ENCODE measurements at places on chromosomes 7 and 10.

- DNase-seq, result no peak
Measured at GRCh38 chr10:51300617-51301304, 226.5 kb downstream of the PRKG1 start.

DNA sequence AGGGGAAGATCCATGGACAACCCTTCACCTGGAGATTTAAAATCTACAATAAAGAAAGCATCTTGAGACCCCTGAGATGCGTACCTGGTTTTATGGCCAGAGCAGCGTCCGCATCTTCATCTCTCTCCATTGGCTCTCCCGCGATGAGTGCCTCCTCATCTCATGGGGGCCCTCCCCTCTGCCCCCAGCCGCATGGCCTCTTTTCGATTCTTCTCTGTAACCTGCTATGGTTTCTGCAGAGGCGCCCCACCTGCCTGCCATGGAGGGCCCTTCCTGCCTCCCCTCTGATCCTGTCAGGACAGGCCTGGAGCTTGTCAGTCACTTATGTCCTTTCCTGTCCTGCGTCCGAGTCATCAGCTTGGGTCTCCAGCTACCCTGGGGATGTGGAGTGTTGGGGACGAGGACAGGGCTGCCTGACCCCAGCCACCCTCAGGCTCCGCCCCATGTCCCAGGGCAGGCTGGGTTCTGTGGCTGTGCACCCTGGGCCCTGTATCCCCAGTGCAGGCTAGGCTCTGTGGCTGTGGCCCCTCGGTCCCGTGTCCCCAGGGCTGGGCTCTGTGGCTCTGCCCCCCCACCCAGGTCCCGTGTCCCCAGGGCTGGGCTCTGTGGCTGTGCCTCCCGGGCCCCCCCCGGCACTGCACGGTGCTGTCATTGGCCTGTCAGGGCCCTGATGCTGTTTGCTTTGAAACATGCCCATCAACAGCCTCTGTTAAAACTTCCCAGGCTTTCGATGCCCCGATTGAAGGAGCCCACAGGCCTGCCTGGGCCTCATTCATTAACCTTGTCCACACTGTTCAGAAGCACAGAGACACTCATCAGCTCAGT, 99.8 kb downstream of the WDR37 start:
- DNase-seq, result no peak

DNA sequence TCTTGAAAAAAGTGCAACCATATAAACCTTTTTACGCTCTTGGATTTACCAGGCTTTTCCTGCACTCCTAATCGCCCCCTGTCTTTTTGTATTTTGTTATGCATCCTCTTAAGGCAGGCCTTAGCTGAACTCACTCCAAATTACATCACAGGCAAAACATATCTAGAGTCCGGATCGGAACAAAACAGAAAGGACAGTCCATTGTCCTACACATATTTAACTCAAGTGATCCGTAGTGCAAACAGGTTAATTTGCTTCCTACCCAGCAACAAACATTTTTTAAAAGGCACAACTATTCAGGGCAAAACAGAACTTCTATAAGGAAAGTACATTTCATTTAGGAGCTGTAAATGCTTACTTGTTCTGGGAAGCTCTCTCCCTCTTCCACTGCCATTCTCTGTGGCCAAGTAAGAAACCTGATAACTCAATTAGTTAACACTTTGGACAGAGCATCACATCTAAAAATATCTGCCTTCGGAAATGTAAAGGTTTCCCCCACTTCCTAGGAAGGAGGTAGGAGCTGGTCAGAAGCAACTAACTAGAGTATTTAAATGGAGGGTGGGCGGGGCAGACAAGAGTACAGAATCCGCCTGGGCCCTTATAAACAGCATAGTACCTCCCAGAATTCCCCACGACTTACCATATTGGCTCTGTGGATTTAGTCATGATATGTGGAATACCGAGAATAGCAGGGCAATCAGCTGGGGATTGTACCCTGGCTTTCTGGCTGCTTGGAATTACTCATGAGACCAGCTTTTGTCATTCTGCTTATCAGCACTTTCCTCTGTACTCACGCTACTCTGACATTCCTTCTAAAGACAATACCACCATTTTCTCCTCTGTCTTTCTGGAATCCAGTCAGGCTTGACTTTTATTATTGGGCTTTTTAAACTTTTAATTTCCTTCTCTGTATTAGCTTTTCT, 89.5 kb downstream of the ANK3 start:
- no peak for DNase-seq

DNA sequence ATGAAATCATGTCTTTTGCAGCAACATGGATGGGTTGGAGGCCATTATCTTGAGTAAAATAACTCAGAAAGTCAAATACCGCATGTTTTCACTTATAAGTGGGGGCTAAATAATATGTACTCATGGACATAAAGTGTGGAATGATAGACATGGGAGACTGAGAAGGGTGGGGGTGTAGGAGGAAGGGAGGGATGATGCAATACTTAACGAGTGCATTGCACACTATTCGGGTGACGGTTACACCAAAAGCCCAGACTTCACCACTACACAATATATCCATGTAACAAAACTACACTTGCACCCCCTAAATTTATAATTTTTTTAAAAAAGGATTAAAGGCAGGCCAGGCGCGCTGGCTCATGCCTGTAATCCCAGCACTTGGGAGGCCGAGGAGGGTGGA, 13.6 kb downstream of the LGI1 start:
- no peak for DNase-seq

- no peak for DNase-seq
Measured at GRCh38 chr10:90470966-90471365, 386.9 kb downstream of the HTR7 start.

DNA sequence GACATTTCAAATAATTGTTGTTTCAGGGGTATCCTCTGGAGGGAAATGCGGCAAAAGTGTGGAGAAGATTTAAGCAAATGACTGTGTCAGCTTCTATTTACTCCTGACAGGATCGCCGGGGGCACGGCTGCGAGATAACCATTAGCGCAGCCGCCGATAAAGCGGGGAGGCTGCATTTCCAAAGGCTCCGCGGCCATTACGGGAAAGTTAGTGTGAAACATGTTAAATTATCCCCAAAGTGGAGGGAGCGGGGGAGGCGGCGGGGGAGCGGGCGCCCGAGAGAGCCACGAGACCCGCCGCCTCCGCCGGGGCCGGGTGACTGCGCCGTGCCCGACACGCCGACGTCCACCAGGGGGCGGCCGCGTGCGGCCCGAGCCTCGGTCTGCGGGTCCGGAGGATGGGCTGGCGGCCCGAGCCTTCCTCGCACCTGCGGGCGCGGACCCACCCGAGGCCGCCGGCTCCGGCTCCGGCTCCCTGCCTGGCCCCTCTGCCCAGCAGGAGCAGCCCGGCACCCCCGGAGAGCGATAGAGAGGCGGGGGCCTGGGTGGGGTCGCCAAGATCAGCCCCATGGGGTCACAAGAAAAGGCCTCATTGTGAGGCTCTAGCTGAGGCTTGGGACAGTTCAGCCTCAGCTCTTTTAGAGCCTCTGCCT, 74.4 kb upstream of the PAX2 start:
- DNase-seq, result peak; percentile 62

- DNase-seq, result no peak
Measured at GRCh38 chr10:113522460-113522859, 30.4 kb upstream of the HABP2 start.

GRCh38 chr7:12067156-12067831, 143.8 kb upstream of the TMEM106B start:
- DNase-seq, result no peak

GRCh38 chr10:15444105-15445005, 73.3 kb upstream of the FAM171A1 start:
- DNase-seq, result no peak

GRCh38 chr7:148914208-148914777, 30.2 kb upstream of the EZH2 start:
- peak; percentile 15 for DNase-seq

DNA sequence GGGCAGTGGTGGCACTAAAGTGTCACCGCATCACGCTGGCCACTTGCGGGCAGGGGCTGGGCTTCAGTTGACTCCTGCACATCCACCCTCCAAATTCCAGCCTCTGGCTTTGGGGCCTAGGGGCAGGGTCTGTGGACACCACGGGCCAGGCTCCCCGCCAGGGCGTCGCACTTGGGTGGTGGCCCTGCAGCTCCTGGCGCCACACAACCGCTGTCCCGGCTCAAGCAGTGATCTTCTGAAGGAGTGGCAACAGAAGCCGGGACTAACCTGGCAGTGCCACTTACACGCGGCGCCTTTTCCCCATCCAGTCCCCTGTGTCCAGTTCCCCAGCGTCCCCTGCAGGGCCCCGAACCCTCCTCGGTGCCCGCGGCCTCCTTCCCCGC, 134.3 kb upstream of the ZNF92 start:
- DNase-seq, result no peak

DNA sequence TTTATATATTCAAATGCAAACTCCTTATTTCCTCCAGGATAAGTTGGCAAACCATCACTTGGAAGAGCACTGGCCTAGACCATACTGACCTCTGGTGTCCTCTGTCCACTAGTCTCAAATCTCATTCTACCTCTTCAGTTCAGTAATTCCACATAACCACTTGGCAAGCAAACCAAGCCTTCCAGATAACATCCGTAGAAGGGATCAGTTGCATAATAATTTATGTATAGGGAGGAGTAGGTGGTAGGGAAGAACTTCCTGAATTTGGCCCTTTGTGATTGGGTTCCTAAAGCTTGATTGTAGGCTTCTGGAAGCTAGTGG, 55.0 kb downstream of the WAC start:
- peak; percentile 22 for DNase-seq

DNA sequence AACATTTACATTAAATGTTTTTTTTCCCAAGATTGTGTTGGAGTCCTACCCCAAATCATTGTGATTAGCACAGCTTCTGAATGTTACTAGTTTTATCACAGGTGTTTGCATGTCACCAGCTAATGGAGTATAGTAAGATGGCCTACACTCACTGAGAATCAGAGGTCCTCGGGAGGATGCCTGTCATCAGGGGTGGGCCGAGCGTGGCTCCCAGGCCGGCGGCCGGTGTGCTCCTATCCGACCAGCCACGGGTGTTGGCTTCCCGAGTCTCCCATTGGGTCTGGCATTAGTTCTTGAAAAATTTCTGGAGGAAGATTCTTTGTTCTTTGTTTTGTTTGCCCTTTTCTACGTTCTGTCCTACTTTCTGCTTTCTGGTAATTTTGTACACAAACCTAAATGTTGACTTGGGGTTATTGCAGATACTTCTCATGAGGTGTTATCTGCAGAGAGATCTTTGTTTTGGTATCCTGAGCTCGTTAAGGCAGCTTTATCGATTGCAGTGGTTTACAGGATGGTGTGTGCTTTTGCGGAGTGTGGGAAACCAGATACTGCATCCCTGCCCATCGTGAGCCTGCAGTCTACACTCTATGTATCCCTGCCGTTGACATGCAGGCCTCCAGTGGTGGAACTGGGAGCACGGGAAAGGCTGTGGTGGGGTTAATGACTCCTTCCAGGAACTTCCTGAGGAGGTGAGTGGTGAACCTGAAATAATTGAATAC, 67.3 kb upstream of the DNAJB6 start:
- no peak for DNase-seq

GRCh38 chr10:91049296-91049987, 128.6 kb upstream of the ANKRD1 start:
- DNase-seq, result no peak

DNA sequence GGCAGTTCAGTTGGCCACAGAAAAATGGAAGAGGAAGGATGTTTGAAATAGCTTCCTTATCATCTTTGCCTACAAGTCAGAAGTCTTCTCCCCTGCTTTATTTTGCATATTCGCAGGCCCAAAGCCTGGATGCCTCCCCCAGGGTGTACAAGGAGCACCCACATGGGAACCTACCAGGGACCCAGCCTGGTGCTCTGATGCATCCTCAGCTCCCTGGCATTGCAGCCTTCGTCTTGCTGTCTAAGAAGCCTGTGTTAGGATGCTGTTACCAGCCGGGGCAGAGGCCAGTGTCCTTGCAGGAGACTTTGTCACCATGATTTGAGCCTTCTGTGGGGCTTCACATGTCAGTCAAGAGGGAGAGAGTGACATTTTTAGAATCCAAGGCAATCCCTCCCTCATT, 27.0 kb upstream of the GPR26 start:
- no peak for DNase-seq

GRCh38 chr7:144818511-144818910, 17.3 kb downstream of the TPK1 start:
- no peak for DNase-seq

DNA sequence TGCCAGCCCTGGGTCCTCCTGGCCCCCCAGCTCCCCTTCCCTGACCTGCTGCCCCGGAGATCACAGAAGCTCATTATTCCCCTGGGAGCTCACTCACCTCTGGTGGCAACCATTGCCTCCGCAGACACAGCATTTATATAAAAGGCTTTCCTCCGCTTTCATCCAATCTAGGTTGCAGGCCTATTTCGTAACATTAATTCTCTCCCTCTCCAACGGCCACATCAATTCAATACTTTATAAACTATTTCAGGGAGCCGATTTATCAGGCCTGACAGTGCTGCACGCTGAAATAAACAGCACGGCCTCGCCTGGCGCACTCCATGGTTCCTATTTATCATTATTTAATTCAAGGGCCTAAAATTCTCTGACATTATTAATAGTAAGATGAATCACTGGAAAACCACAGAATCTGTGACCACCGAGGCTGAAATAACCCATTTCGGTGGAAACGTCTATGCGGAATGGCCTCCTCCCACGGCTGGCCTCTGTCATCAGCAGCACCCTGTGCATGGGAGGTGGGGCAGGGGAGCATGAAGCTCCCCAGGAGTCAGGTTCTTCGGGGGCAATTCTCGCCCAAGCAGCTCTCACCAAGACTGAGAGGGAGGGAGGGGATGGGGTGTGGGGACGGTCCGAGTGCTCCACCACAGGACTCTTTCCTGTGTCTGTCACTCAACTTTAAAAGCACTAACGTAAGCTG, 249.3 kb upstream of the PFKP start:
- no peak for DNase-seq

- no peak for DNase-seq
Measured at GRCh38 chr7:147915781-147916180, 674.8 kb upstream of the C7orf33 start.

DNA sequence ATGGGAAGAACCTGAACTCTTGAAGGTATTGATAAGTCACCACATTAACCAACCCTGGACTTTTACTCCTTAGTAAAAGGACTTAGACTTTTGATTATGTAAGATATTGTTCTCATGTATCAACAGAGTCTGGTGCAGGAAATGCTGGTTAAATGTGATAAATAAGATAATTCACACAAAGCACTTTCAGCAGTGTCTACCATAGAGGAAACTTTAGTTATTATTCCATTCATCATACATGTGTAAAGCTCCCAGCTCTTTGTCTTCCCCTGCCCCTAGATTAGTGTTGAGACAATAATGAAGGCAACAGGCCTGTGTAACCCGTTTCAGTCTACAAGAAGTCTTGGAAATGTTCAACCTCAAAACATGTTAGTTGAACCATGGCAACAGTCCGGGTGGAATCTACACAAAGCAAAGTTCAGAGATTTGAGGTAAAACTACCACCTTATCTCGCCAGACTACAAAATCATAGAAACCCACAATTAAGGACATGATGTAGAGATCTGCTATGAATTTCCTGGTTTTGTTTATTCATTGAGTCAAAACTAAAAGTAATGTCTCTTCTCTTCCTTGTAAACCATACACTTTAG, 109.9 kb upstream of the ADO start:
- DNase-seq, result no peak

All from frontal cortex (tissue), 4 donors.